ENCODE measurements at places on chromosomes 13 and 19.

GRCh38 chr19:55901369-55902079 is 30.6 kb downstream of the NLRP13 start:
- no peak for DNase-seq

- DNase-seq, result peak; percentile 80
Observed at GRCh38 chr19:38388349-38389100, at the start of gene SPRED3. SPRED3 (plus strand) TSS chr19:38388697; CDS start chr19:38390303, 1,606 bp downstream.

DNA sequence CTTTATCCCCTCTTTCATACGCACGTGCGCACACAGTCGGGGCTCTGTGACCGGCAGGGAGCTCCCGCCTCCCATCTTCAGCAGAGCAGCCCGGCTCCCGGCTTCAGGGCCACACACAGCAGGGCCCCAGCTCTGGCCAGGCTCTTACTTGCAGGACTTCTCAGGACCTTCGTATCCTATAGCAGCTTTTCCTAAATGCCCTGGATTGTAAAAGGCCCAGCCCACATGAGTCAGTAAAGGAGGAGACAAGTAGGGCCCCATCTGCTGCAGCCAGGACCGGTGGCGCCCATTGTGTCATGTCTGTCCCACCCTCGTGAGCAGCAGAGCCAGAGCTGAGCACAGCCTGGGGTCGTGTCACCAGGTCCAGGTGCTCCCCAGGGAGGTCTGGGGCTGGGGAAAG is 107.6 kb upstream of the VSTM2B start:
- no peak for DNase-seq

DNA sequence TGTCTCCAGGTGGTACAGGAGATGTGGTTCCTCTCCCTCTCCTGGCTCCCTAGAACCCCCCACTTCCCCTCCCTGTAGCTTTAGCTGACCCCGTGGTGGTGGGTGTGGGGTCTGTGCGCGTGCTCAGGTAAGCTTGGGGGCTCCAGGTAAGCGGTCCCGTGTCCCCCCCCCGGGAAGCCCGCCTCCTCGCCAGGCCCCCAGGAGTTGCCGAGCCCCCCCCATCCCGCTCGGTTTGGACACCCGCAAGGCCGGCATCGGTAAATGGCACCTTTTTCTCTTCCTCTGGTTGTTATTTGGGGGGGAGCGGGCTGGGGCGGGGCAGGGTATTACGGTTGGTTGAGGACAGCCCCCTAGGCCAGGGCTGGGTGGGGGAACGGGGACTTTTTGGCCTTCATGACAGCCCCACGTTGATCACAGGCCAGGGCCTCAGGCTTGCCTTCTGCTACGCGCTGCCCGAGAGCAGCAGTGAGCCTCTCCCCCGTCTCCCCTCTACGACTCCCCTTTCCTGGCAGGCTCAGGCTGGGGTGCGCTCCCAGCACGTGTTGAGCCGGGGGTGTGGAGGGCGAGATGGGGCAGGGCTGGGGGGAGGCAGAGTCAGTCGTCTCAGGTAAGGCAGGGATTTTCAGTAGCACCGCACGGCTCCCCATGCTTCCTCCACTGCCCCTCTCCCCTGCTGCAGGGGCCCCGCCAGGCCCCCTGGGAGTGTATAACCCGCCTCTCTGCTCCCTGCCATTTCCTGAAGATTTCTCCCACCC is 10.7 kb upstream of the LIN7B start:
- no peak for DNase-seq

DNA sequence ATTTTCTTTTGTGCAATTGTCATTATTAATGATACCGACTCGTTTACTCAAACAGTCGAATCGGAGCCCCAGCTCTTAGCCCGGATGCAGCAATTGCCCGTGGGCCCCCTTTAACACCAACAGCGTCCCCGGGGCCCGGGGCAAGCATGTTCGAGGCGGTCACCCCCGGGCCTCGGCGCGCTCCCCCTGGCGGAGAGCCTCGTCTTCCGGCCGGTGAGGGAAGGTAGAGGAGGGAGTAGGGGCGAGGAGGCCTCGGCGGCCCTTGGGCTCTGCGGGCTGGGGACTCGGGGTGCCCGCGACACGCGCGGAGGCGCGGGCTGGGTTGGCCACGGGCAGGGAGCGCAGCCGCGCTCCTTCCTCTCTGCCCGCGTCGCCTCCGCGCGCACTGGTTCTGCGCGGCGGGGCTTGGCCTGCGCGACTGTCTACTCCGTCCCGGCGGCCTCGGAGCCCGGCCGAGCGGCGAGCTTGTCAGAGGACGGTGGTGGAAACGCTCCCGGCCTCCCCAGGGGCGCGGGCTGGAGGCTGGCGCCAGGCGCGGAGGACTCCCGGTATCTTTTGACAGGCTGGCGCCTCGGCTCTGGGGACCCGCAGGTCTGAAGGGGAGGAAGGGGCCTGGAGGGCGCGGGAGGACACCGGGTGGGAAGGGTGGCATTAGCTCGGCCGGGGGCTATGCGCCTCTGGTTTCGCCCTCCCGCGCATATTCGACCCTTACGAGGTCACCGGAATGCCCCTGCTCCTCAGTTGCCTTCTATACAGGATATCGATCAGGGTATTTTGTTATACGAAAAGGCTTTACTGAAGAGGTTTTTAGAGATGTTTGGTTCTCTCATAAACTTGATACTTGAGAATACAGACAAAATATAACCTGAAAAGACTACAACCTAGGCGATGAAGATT is 1.5 kb downstream of the BIVM start:
- DNase-seq, result peak; percentile 93

DNA sequence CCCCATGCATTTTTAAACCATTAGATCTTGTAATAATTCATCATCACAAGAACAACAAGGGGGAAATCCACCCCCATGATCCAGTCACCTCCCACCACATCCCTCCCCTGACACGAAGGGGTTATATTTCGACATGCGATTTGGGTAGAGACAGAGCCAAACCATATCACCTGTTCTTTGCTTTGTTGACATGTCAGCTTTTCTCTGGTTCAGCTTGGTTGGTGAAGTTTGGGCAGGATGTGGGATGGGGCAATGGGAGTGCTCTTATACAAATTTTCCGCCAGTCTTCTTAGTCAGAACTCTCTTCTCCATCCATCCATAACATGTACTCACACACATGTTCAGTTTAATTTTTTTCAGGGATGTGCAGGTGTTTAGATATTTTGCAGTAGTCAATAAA is 12.9 kb downstream of the TPP2 start:
- no peak for DNase-seq

DNA sequence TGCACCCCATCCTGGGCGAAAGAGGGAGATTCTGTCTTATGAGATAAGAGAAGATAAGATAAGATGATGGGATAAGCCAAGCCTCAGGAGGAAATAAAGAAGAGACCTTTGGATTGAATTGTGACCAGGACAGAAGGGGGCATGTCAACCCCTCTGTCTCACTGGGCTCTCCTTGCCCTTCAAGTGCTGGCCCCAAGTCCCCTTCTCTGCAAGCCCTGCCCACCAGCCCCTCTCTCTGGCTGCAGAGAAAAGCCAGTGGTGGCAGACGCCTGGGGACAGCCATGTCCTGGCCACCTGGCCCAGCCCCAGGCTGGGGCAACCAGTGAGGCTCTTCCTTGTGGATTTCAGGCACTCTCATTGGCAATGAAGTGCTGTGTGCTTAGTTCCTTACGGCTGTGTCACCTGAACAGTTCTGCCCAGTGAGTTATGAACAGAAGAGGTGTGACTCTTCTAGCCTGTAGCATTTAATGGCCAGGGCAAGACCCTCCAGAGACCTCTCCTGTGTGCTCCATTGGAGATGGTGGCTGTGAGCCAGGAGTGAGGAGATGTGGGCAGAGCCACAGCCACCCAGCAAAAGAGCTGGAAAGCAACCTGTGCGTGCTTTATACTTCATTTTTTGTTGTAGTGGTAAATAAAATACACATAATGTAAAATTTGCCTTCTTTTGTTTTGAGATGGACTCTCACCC is 6.1 kb upstream of the BTBD2 start:
- DNase-seq, result no peak

DNA sequence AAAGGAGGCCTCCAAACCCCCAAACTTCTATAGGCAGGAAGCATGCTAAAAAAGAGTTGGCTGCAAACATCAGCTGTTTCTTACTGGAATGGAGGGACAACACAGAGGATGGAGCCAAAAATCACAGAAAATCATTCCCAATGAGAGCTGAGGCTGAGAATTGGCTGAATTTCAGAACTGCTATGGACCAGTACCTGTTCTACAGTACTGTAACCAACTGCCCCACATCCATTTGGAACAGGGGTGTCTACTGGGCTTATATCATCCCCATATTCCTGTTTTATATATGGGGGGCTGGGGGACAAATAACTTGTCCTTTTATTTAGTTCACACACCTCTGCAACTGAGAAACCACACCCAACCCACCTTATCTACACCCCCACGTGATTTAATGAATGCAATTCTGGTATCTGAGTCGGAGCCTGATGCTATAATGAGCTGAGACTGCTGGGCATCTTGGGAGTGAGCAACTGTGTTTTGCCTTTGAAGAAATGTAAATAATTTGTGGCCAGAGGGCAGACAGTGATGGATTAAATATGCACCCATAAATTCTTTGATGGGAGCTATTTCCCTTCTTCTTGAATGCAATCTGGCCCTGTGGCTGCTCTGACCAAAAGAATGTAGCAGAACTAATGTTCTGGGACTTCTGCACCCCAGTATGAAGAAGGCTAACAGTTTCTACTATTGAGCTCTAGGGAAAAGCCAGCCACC is 82.6 kb downstream of the TBC1D4 start:
- no peak for DNase-seq

DNA sequence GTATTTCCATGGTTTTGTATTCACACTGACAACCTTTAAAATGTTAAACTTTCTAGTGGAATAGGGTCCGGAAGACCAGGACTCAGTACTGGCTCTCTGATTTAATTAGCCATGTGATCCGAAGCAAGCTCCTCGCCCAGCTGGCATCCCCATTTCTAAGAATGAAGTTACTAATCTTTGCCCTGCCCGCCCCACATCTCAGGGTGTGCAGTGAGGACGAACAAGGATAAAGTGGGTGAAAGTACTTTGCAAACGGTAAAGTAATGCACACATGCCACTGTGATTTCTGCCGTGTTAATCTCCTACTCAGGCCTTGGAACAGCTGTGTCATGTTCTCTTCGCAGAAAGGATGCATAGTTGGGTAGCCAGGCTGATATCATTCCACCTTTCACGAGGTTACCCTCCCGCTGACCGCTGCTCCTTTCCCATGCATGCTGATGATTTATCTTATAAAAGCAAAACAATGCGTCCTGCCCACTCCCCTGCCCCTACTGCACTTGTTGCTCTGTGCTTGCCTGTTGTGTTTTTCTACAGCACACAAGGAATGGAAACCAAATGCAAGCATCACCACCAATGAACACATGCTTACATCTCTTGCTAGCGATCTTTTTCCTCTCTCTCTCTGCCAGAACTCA is 539.0 kb downstream of the EFNB2 start:
- no peak for DNase-seq

DNA sequence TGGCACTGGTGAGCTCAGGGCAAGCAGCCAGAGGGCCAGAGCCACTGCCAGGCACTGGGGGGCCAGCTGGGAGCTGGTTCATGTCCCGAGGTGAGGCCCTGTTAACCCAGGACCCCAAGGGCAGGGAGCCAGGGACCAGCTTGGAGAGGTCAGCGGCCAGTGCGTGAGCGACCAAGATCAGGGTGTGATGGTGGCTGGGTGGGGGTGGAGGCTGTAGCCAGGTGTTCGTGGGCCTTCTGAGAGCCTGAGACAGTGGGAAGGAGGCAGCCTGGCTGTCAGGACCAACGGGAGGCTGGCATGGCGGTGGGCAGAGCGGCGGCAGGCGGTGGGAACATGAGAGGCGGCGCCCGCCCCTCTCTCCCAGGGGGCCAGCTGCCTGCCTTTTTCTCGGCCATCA is 8.1 kb upstream of the KPTN start:
- DNase-seq, result no peak

- DNase-seq, result no peak
Observed at GRCh38 chr13:76769271-76769791, 116.9 kb downstream of the KCTD12 start.

- DNase-seq, result no peak
Observed at GRCh38 chr19:14116525-14116917, 1.0 kb downstream of the PRKACA start.

All from GM03348 (cell line).